Activated T-cell treated with anti-CD3 and anti-CD28 coated beads, Interleukin-2, amount 50 U/mL, for 4 hours (primary cell): ENCODE measurements at places on chromosomes 1 and 21. TPM values are rescaled to one million over a fixed set of nuclear protein-coding genes. Genes with fewer than 3 reads are reported as not detected.

Gene UHMK1
- 71.6 TPM for total RNA-seq

Gene IFNLR1
- 3.4 TPM for total RNA-seq

Gene FCRL4
- not detected for total RNA-seq

Gene NME7
- total RNA-seq: 18.5 TPM

Gene LDLRAP1
- total RNA-seq: 7.6 TPM

Gene SPATA45
- not detected for total RNA-seq

Gene GBP7
- total RNA-seq: 0.29 TPM

Gene NPL
- 11.0 TPM for total RNA-seq

Gene DNAJC6
- total RNA-seq: 1.3 TPM

Gene BATF3
- total RNA-seq: 75.8 TPM

Gene WDR77
- total RNA-seq: 89.6 TPM

Gene ACTL8
- total RNA-seq: not detected

Gene LCK
- total RNA-seq: 237 TPM

Gene CD34
- total RNA-seq: 0.05 TPM

Gene SH2D1B
- not detected for total RNA-seq

Gene RIPK4
- 0.13 TPM for total RNA-seq

Gene ERG
- not detected for total RNA-seq

Gene OLFML3
- total RNA-seq: 0.21 TPM

Gene TINAGL1
- 0.38 TPM for total RNA-seq

Gene DMBX1
- total RNA-seq: not detected

Gene NHLH1
- total RNA-seq: 0.30 TPM

Gene RGS13
- not detected for total RNA-seq

Gene FAM177B
- not detected for total RNA-seq

Gene ERICH3
- not detected for total RNA-seq

Gene MYCL
- 0.38 TPM for total RNA-seq

Gene ZNF648
- total RNA-seq: not detected

Gene DIPK1A
- 3.6 TPM for total RNA-seq

Gene NBPF8
- total RNA-seq: 5.7 TPM

Gene PAPPA2
- 0.05 TPM for total RNA-seq

Gene CTSE
- 0.32 TPM for total RNA-seq

Gene IL20
- total RNA-seq: not detected

Gene CFAP141
- total RNA-seq: not detected

Gene GBP1
- total RNA-seq: 80.9 TPM

Gene TPTE
- total RNA-seq: not detected

Gene LRRC38
- total RNA-seq: not detected

Gene TRIM45
- 0.21 TPM for total RNA-seq

Gene S100A7A
- total RNA-seq: not detected

Gene AKNAD1
- total RNA-seq: not detected

Gene XKR8
- 6.8 TPM for total RNA-seq

Gene HOOK1
- total RNA-seq: 4.1 TPM

Gene LCE2C
- not detected for total RNA-seq

Gene ZBTB7B
- total RNA-seq: 76.0 TPM

Gene TMEM79
- total RNA-seq: 6.4 TPM

Gene FAM72C
- total RNA-seq: 3.6 TPM

Gene EPHB2
- total RNA-seq: 0.68 TPM

Gene SGIP1
- total RNA-seq: not detected

Gene CD1B
- not detected for total RNA-seq

Gene PLA2G2D
- not detected for total RNA-seq

Gene ATP6V1G3
- not detected for total RNA-seq

Gene OR14I1
- not detected for total RNA-seq

Gene HIPK1
- 63.6 TPM for total RNA-seq

Gene ST6GALNAC5
- not detected for total RNA-seq

Gene SYPL2
- total RNA-seq: not detected

Gene TSPAN1
- total RNA-seq: 0.23 TPM

Gene CAMK1G
- total RNA-seq: 0.14 TPM

Gene DCST1
- not detected for total RNA-seq

Gene FLG
- total RNA-seq: not detected
